ENCODE measurements at places on chromosomes 5 and 9.

GRCh38 chr9:35397216-35397698 lies 92.7 kb upstream of the RUSC2 start:
- no peak for DNase-seq

GRCh38 chr9:125466411-125466810 lies 204.8 kb downstream of the GAPVD1 start:
- no peak for DNase-seq

DNA sequence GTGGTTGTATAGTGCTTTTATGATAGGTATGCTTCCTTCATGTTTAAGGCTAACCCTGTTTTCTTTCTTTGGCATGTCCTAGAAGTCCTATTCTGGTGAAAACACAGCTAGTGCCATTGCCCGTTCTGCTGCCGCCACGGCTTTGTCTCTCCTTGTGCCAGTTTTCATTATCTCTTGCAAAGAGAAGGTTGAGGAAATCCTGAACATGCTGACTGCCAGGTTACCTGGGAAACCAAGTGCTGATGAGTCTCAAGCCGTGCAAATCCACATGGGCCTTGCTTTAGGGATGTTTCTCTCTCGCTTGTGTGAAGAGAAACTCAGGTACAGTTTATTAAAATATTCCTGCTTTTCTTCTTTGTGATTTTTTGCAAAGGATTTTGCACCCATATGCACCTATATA lies 102.2 kb downstream of the HACD4 start:
- no peak for DNase-seq

DNA sequence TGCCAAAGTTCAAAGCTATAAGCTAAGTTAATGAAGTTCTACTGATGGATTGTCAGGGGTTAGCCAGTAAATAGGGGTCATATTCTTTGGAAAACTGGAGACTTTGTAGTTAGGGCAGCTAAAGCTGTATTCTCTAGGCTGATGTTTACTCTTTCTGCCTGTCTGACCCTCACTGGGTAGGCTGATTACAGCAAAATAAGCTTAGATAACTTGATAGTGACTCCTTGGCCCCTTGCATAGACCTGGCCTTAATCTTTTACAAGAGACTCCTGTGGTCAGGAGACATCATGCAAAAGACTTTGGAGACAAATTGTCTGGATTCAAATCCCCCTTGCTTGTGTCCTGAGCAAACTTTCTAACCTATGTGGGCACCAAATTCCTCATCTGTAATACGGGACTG lies 314.4 kb upstream of the MSX2 start:
- no peak for DNase-seq

DNA sequence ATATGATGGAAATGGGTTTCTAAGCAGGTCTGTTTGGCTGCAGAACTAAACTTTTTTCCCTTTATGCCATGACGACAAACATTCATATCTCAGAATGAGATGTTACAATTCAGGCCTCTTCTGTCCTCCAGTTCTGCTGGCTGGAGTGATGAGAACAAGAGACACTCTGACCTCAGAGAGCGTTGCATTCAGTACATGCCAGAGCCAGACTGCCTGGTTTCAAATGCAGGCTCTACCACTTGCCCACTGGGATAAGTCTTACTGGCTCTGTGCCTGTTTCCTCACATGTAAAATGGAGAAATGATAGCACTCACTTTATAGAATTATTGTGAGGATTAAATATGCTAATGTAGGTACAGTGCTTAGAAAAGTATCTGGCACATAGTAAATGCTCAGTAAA lies 24.8 kb upstream of the TOMM5 start:
- DNase-seq: no peak
